GM12865 (cell line): ENCODE measurements at places on chromosomes 12 and 14.

DNA sequence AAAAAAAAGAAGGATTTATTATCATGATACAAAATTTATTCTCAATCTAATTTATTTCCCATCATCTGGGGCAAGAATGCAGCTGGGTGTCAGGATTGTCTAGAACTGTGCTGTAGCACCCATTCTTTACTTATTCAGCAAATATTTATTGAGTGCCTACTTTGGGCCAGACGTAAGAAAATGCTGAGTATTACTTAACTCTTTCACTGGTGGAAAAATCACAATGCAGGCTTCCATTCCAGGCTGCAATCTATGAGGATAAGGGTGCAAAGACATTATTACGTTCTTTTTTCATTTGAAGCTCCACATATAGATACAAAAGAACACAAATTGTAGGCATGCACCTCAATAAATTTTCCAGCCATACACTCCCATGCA, 86.0 kb upstream of the CDKN3 start:
- no peak for DNase-seq

- DNase-seq: no peak
Measured at GRCh38 chr12:80271780-80272179, 172.3 kb upstream of the PTPRQ start.

- peak; percentile 25 for DNase-seq
Measured at GRCh38 chr12:90280564-90281058, 572.0 kb upstream of the ATP2B1 start.

DNA sequence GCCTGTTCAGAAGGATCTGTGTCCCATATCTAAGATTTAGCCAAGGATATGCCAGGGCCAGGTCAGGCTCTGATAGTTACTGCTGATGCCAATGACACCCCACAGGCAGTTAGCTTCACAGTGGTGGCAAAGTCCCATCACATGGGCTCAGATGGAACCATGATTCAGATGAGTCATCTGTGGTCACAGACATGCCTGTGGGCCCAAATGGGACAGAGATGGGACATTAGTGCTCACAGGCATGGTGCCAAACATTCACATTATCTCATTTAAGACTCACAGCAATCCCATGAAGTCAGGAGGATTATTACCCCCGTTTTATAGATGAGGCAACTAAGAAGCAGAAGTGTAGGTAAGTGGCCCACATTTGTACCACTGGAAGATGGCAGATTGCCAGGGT, 207.8 kb downstream of the DPF3 start:
- DNase-seq: no peak

GRCh38 chr14:20415782-20416206, 2.5 kb upstream of the TEP1 start:
- peak; percentile 79 for DNase-seq

DNA sequence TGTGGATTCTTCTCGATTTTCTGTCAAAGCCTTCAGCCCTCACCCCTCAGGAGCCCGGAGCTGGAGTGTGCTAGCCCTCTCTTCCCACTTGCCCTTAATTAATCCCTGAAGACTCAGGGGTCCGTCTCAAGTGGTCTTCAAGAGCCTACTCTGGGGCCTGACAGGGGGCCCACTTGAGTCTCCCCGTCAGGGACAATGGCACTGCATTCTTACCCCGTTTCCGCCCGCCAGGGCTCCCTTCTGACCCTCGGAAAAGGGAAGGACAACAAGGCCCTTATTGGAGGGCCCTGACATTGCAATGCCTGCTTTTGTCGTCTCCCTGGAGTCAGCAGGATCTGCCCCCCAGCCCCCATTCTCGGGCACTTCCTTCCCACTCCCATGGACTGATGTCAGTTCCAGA, 34.4 kb downstream of the TBX3 start:
- no peak for DNase-seq
